ENCODE measurements at places on chromosomes 5 and 9.

DNA sequence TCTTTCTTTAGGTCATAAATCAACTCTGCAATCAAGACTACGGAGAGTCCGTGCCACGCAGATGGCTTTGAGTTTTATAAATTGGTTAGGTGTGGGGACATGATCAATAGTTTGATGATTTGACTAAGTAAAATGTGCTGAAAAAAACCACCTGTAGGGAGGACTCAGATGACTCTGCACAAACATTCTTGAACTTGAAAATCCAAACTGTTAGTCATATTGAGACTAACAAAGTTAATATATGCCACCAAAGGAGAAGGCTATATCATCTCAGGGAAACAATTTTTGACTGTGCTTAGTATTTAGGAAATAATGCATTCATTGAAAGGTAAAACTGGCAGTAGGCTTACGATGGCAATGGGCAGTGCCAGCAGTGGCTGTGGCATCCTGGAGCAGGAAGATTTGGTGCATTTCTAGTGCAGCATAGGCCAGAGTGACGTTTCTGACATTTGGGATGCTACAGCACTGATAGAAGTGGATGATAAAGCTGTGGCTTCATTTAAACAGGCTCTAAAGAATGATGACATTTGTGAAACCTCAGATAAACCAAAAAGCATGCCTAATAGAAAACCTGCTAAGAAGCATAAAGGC, 291.1 kb downstream of the MLLT3 start:
- DNase-seq: no peak

DNA sequence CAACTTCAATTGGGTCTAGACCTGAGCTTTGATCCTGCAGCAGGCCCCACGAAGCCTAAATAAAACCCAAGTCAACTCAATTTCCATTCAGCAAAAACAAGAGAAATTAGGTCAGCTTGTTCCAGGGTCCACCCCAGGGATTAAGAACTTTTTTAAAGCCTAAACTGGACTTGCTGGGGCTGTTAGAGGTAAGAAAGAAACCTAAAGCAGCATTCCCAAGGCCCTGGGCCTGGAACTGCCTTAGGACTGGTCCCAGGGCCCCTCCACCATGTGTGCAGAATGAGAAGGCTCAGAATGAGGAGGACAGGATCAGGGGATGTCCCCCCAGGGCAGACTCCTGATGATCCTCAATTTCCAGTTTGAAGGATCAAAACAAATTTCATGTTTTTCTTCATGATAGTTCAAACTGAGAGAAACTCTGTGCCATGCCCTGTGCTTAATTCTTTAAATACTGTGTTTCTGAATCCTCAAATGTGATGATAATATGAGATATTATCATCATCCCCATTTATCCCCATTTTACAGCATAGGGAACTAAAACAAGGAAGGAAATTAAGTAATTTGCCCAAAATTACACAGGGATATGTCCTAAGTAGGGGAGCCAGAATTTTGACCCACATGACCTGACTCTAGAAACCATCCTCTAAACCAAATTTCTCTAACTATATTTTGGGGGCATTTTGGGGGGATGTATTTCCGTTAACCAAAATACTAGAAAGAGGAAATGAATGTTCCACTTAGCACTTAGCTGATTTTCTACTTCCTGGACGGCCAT, 64.5 kb downstream of the DENND1A start:
- no peak for DNase-seq

DNA sequence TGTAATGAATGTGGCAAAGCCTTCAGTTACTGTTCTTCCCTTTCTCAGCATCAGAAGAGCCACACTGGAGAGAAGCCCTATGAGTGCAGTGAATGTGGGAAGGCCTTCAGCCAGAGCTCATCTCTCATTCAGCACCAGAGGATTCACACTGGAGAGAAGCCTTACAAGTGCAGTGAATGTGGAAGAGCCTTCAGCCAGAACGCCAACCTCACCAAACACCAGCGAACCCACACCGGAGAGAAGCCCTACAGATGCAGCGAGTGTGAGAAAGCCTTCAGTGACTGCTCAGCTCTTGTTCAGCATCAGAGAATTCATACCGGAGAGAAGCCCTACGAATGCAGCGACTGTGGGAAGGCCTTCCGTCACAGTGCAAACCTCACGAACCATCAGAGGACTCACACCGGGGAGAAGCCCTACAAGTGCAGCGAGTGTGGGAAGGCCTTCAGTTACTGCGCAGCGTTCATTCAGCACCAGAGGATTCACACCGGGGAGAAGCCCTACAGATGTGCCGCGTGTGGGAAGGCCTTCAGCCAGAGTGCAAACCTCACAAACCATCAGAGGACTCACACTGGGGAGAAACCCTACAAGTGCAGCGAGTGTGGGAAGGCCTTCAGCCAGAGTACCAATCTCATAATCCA, 6.8 kb downstream of the RPL12 start:
- no peak for DNase-seq

DNA sequence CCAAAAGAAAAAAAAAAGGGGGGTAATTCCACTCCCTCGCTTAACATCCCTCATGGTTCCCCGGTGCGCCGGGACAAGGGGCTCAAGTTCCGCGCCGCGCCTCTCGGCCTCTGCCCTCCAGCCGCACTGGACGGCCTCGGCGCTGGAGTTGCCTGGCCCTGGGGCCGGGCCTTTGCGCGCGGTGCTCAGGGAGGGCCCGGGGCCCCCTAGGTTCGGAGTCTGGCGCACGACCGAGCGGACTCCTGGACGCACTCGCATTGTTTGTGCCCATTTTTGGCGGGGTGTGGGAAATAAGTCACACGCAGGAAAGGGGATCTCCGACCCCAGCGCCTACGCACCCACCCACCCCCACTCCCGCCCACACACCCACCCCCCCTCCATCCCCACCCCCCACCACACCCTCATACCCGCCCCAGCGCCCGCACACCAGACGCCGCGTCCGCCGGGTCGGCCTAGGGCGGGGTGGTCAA, 381 bp downstream of the MED22 start:
- peak; percentile 69 for DNase-seq

DNA sequence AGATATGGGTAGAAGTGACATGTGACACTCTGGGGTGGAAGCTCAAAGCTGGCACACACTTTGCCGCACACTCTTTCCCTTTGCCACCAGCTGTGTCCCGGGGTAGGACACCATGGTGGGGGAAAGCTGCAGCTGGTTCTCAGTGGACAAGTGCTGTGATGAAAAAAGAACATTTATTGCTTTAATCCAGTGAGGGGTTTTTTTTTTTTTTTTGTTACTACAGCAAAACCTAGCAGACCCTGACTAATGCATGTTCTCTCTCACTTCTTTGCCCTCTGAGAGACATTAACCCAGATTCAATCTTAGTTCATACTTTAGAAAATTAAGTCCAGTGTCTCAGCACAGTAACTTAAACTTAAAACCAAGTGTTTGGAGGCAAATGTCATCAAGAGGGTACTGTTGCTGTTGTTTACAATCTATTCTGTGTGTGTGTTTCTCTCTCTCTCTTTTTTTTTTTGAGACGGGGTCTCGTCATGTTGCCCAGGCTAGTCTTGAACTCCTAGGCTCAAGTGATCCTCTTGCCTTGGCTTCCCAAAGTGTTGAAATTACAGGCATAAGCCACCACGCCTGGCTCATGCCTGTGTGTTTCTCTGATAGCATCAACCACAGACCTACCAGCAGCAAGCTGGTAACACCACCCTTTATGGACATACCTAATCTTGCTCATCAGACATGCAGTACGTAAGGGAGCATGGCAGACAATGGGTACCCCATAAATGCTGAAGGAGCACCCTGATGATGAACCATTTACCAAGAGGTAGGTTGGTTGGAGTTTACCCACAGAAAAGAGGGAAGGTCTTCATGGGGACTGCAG, 84.7 kb upstream of the TBC1D2 start:
- no peak for DNase-seq

DNA sequence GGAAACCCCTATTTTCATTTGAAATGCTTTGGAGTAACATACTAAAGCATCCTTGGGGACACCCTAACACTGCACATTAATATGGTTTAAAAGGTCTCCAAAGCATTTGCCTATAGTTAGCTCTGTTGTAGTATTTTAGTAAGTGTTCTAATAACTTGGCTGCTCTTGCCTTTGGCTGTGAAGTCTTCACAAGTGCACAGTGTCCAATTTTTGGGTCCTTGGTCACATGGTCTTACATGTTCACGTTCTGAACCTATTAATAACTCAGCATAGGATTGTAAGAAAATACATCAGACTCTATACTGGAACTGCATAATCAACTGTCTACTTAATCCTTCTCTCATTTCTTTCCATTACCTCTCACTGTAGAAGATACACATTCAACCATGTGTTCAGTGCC, 17.4 kb downstream of the ADAMTS19 start:
- no peak for DNase-seq

DNA sequence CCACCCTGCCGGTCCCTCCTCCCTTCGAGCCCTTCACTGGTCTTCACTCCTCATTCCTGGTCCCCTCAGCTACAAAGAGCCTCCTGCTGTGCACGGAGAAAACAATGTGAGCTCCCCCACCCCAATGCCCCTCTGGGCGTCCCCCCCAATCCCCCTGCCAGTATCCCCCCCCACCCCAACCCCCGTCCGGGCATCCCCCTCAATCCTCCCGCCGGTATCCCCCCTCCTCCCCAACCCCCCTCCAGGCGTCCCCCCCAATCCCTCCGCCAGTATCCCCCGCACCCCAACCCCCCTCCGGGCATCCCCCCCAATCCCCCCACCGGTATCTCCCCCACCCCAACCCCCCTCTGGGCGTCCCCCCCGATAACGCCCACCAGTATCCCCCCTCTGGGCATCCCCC, 42.8 kb downstream of the EXD3 start:
- no peak for DNase-seq

DNA sequence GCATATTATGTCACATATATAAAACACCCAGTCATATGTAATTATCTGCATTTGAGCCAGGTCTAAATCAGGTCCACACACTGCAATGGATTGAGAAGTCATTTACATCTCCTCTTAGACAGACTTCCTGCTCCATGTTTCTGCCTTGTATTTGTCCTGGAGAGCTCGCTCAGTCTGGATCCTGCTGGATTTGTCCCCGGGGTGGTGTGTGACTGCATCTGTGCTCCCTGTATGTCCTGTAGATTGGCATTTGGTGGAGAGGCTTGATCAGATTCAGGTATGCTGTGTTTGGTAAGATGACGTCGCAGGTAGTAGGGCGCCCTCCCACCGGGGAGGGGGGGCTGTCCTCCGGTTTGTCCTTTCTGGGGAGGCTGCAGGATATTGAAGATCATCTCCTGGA, 33.6 kb upstream of the IER5L start:
- DNase-seq: no peak

GRCh38 chr9:88090151-88090581, 48.1 kb downstream of the SPATA31C2 start:
- DNase-seq: peak; percentile 67

- no peak for DNase-seq
These were observed 32.6 kb upstream of the RANBP3L start for GRCh38 chr5:36334315-36334714.

- no peak for DNase-seq
These were observed 30.4 kb upstream of the TRIM14 start for GRCh38 chr9:98149422-98149821.

- DNase-seq: peak; percentile 12
These were observed 892.1 kb downstream of the TLE1 start for GRCh38 chr9:80797101-80797829.

DNA sequence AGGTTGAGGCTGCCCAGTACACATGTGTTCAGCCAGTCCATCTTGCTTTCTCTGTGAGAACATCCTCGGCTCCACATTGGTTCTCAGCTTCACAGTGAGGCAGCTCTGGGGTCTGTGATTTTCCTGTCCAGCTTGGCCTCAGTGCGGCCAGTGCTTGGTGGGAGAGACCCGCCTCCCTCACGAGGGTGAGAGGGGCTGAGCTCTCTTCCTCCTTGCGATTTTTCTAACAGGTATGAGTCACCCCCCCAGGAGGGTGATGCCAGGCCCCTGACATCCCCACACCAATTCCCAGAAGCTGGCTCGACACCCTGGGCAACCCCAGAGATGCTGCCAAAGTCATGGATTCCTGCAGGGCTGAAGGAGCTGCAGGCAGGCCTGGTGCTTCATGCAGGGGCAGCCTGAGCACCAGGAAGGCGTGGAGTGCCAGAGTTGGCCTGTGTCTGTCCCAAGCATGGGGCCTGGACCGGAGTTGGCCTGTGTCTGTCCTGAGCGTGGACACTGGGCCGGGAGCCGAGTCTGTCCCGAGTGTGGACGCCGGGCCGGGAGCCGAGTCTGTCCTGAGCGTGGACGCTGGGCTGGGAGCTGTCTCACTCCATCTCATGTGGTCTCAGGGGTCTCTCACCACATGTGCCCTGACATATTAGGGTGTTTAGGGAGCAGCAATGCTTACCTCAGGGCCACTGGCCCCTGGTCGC, 408.6 kb upstream of the IRX4 start:
- DNase-seq: no peak

DNA sequence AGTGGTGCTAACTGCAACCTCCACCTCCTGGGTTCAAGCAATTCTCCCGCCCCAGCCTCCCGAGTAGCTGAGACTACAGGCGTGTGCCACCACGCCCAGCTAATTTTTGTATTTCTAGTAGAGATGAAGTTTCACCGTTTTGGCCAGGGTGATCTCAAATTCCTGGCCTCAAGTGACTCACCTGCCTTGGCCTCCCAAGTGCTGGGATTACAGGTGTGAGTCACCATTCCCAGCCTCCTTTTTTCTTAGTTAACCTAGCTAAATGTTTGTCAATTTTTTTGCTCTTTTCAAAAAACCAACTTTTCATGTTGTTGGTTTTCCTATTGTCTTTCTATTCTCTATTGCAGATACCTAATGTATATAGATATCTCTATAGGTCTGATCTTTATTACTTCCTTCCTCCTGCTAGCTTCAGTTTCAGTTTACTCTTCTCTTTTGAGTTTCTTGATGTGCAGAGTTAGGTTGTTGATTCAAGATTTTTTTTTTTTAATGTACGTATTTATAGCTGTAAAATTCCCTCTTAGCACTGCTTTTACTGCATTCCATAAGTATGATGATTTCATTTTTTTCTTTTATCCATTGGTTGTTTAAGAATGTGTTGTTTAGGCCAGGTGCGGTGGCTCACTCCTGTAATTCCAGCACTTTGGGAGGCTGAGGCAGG, 32.9 kb downstream of the FGD3 start:
- no peak for DNase-seq

DNA sequence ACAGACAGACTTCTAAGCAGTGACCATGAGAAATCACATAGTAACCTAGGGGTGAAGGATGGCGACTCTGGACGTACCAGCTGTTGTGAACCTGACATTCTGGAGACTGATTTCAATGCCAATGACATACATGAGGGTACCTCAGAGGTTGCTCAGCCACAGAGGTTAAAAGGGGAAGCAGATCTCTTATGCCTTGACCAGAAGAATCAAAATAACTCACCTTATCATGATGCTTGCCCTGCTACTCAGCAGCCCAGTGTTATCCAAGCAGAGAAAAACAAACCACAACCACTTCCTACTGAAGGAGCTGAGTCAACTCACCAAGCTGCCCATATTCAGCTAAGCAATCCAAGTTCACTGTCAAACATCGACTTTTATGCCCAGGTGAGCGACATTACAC, 38.0 kb upstream of the CCDC152 start:
- DNase-seq: no peak

GRCh38 chr9:80707120-80707519, 982.2 kb downstream of the TLE1 start:
- no peak for DNase-seq

DNA sequence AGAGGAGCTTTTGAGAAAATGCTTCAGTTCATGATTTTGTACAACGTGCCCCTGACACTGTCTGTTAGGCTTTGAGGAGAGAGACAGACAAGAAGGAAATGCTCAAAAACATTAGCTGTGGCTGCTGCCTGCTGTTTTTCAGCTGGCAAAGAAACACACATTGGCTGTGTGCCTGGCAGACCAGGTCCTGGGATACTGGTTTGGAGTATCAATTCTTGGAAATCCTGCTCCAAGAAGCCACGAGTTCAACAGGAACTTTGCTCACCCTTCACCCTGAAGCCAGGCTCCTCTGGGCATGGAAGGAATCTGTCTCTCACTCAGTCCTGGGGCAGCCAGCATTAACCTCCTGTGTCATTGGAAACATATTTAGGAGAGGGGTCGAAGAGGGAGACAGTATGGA, 245.5 kb downstream of the AUH start:
- no peak for DNase-seq
